ENCODE measurements at places on chromosomes 1 and 21. TPM values are rescaled to one million over a fixed set of nuclear protein-coding genes. Genes with fewer than 3 reads are reported as not detected.

- peak; percentile 29 for DNase-seq
- peaks cover under 1% of the 10 kb centered on the region for H3K36me3 ChIP-seq
- peaks cover 34% of the 10 kb centered on the region for H3K4me1 ChIP-seq
- H3K4me3 ChIP-seq: peak overlapping the region; percentile 85
These were observed 594 bp downstream of the HDGF start for GRCh38 chr1:156750711-156751450.

GRCh38 chr21:46120301-46121285 is 22.7 kb downstream of the COL6A2 start:
- H3K4me3 ChIP-seq: no peak overlapping the region
- H3K4me1 ChIP-seq: no peaks in the 10 kb centered on the region
- no peak for DNase-seq
- no peaks in the 10 kb centered on the region for H3K27me3 ChIP-seq
- peaks cover 79% of the 10 kb centered on the region for H3K36me3 ChIP-seq

DNA sequence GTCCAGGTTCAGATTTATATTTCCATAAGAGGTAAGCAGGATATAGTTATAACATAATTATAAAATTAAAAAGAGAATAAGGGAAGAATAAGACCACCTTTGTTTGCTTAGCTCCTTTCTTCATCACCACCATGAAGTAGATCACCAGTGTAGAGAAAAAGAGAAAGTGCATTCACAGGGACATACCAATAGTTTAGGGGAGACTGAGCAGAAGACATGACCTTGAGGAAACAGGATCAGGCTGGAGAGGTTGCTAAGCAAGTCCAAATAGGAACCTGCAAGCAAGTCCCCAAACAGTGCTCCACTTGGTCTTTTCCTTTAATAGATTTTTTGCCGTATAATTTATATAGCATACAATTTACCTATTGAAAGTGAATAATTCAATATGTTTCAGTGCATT is 63.0 kb downstream of the KCNT2 start:
- no peak for DNase-seq
- H3K4me1 ChIP-seq: no peaks in the 10 kb centered on the region
- H3K27ac ChIP-seq: no peak overlapping the region

GRCh38 chr1:179314928-179315327 is 21.3 kb downstream of the SOAT1 start:
- DNase-seq: peak; percentile 5
- no peak overlapping the region for H3K4me3 ChIP-seq
- H3K27me3 ChIP-seq: no peaks in the 10 kb centered on the region
- H3K36me3 ChIP-seq: peaks cover 1% of the 10 kb centered on the region

GRCh38 chr1:221228594-221228993 is 349.4 kb downstream of the HLX start:
- H3K4me1 ChIP-seq: no peaks in the 10 kb centered on the region
- H3K27me3 ChIP-seq: no peaks in the 10 kb centered on the region
- no peak overlapping the region for H3K4me3 ChIP-seq
- H3K36me3 ChIP-seq: no peaks in the 10 kb centered on the region

Gene CD1B
- not detected for total RNA-seq

Gene DDOST
- total RNA-seq: 319 TPM

Gene BRDT
- not detected for total RNA-seq

Gene CBR1
- total RNA-seq: 152 TPM

Gene OPRD1
- total RNA-seq: not detected

Gene VANGL2
- total RNA-seq: not detected

Data from fibroblast of lung (primary cell).